ENCODE measurements at places on chromosomes 1 and 21. TPM values are rescaled to one million over a fixed set of nuclear protein-coding genes. Genes with fewer than 3 reads are reported as not detected.

The PCP4L1 gene
- total RNA-seq = 3.8 TPM

DNA sequence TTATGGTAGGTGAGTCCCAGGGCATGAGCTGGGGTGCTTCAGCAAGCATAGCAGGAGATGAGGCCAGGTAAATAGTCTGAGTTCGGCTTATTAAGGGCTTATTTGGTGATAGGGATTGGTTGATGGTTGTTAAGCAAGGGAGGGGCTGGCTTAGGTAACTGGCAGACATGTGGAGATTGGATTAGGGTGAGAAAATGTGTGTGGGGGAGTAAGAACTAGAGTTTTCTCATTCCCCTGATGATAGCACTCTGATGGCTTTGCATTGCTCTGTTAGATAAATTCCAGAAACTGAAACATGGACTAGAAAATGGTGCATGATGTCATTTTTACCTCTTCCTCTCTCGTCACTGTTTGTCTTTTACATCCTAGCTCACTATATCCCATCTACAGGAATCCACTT lies 53.6 kb downstream of the FGGY start:
- H3K4me3 ChIP-seq = no peak overlapping the region
- H3K27me3 ChIP-seq = no peaks in the 10 kb centered on the region
- no peaks in the 10 kb centered on the region for H3K4me1 ChIP-seq
- H3K27ac ChIP-seq = no peak overlapping the region
- no peaks in the 10 kb centered on the region for H3K36me3 ChIP-seq

The AVPR1B gene
- total RNA-seq = not detected

DNA sequence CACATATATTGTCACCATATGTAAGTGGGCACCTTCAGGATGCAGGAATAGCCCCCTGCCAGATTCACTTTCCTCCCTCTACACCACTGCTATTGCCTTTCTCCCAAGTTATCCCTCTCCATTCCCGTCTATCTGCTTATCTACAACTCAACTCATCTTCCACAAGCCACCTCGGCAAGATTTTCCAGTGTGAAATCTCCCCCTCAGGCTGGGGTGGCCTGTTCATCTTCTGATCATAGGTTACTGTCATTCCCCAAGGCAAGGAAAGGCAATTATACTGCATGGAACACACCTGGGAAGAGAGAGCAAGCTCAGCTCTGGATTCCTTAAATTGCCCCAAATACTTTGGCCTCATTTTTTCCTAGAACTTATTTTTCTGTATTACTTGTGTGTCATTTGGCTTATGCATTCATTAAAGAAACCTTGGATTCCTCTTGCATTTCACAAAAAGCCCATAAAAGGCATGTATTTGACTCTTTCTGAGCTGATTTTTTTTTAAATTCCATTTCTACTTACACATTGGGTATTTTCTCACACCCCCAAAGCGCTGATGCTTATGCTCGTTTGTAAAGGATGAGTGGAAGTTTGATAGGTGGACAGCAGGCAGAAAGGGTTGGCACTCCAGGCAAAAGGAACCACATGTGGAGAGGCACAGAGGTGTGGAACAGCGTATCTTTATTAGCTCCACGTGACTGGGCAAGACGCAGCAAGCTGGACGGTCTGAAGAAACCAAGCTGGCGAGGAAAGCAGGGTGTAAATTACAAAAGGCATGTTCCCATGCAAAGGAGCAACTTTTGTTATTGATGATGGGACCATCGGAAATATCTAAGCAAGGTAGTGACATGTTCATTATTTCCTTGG lies 169.7 kb upstream of the RAB4A start:
- no peaks in the 10 kb centered on the region for H3K36me3 ChIP-seq
- no peaks in the 10 kb centered on the region for H3K4me1 ChIP-seq
- no peak overlapping the region for H3K4me3 ChIP-seq
- no peak overlapping the region for H3K27ac ChIP-seq
- no peak for DNase-seq

The STXBP3 gene
- total RNA-seq = 37.4 TPM

DNA sequence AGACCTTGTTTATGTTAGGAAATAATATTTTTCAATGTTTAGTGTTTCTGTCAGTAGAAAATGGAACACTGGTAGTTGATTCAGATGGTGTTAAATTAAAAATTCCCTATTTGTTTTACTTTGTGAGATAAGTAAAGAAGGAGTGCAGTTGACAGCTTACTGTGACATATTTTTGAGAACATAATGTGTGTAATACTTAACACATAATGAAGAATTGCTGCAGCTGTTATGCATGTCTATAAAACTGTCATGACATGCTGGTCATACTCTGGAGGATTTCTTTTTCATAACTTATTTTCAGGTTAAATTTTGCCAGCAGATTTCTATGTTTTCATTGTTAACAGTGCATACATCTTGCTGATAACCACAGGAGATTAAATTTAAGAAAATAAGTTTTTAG lies 296.1 kb downstream of the CTH start:
- peak overlapping the region; percentile 70 for H3K4me3 ChIP-seq
- no peaks in the 10 kb centered on the region for H3K27me3 ChIP-seq
- H3K4me1 ChIP-seq = peaks cover 7% of the 10 kb centered on the region
- no peak for DNase-seq
- no peak overlapping the region for H3K27ac ChIP-seq

DNA sequence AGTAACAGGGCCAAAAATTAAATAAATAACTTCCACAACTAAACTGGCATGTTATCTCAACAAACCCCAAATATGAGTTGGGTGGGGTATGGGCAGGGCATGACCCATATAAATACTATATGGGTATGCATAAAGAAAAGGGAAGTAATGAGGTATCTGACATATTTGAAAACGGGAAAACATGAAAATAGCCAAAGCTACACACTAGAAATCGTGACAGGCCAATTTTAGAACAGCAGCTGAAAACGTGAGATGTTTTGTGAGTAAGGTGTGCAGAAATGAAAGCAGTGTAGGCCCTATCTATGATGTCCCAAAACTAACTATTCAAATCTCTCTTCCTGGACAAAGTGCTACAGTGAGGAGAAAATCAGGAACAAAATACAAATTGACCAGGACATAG lies 537.9 kb upstream of the NR5A2 start:
- no peak overlapping the region for H3K27ac ChIP-seq
- no peak overlapping the region for H3K4me3 ChIP-seq
- H3K27me3 ChIP-seq = no peaks in the 10 kb centered on the region
- no peak for DNase-seq
- peaks cover 4% of the 10 kb centered on the region for H3K4me1 ChIP-seq

DNA sequence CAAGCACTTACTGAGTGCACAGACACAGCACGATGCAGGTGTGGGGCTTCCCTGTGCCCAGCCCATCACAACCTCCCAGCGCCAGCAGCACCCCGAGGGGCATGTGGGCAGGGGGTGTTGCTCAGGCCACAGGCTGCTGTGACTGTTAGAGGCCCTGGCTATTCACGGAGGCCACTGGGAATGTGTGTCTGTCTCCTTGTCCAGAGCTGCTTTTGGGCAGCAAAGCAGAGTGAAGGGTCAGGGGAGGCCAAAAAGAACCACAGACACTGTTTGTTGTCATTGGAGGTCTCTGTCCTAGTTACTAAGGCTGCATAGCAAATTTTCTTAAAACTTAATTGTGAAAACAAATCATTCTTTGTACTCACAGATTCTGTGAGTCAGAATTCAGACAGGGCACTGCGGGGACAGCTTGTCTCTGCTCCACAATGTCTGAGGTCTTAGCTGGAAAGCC lies 49.6 kb downstream of the TNFRSF8 start:
- H3K27ac ChIP-seq = no peak overlapping the region
- H3K4me3 ChIP-seq = no peak overlapping the region
- no peak for DNase-seq

- H3K4me3 ChIP-seq = no peak overlapping the region
- no peak for DNase-seq
- no peaks in the 10 kb centered on the region for H3K4me1 ChIP-seq
- no peak overlapping the region for H3K27ac ChIP-seq
Measured at GRCh38 chr21:41399246-41399800, 26.7 kb upstream of the MX1 start.

DNA sequence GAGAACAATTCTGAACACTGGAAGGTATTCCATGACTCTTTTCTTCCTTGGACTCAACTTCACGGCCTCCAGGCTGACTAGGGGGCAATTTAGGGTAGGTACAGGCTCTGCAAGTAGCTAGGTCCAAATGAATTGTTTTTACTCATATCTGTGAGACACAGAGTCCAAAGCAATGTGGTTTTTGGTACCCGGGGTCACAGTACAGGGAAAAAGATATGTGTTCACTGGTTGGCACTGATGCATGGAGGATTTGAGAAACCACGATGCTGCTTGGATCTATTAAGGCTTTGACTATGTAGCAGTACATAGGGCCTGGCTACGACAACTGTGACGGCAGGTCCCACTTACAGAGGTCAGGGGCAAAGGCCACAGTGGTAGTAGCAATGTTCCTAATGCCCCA lies 200.6 kb downstream of the DUSP10 start:
- H3K27ac ChIP-seq = no peak overlapping the region
- no peaks in the 10 kb centered on the region for H3K27me3 ChIP-seq
- no peaks in the 10 kb centered on the region for H3K36me3 ChIP-seq
- DNase-seq = no peak

The SPOCD1 gene
- 1.3 TPM for total RNA-seq

DNA sequence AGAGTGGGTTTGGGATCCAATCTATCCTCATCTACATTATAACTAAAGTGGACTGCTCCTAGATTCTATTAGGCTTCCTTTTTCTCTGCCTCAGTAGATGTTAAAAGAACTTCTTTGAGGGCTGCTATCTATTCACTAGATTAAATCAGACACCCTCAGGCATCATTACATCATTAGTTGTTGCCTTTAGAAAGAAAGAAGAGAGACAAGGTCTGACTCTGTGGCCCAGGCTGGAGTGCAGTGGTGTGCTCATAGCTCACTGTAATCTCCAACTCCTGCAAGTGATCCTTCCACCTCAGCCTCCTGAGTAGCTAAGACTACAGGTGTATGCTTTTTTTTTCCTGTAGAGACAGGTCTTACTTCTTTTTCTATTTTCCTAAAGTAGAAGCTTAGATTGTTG lies 71.1 kb upstream of the EXO1 start:
- H3K4me1 ChIP-seq = 0 out of 2 replicates have a peak, but pooled peaks cover 4% of the 10 kb centered on the region
- DNase-seq = no peak
- no peak overlapping the region for H3K27ac ChIP-seq
- no peaks in the 10 kb centered on the region for H3K27me3 ChIP-seq
- H3K4me3 ChIP-seq = no peak overlapping the region
- no peaks in the 10 kb centered on the region for H3K36me3 ChIP-seq

DNA sequence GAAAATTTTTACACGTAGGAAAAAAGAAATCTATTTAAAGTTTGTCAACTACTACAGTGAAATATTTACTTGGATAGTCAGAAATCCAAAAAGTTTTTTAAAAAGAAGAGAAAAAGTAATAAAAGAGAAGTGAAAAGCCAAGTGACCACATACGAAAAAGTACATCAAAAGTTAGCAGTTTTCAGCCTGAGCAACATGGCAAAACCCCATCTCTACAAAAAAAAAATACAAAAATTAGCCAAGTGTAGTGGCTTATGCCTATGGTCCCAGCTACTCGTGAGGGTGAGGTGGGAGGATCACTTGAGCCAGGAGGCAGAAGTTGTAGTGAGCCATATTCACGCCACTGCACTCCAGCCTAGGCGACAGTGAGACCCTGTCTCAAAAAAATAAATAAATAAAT lies 5.2 kb upstream of the MR1 start:
- no peak overlapping the region for H3K4me3 ChIP-seq
- no peaks in the 10 kb centered on the region for H3K27me3 ChIP-seq
- H3K4me1 ChIP-seq = no peaks in the 10 kb centered on the region
- H3K36me3 ChIP-seq = no peaks in the 10 kb centered on the region

- peak; percentile 62 for DNase-seq
- no peaks in the 10 kb centered on the region for H3K36me3 ChIP-seq
- H3K27ac ChIP-seq = no peak overlapping the region
- no peaks in the 10 kb centered on the region for H3K27me3 ChIP-seq
- H3K4me1 ChIP-seq = no peaks in the 10 kb centered on the region
- no peak overlapping the region for H3K4me3 ChIP-seq
Measured at GRCh38 chr1:31694069-31694963, 9.5 kb downstream of the COL16A1 start.

The CD247 gene
- total RNA-seq = 1.4 TPM

The CRYAA gene
- total RNA-seq = not detected

DNA sequence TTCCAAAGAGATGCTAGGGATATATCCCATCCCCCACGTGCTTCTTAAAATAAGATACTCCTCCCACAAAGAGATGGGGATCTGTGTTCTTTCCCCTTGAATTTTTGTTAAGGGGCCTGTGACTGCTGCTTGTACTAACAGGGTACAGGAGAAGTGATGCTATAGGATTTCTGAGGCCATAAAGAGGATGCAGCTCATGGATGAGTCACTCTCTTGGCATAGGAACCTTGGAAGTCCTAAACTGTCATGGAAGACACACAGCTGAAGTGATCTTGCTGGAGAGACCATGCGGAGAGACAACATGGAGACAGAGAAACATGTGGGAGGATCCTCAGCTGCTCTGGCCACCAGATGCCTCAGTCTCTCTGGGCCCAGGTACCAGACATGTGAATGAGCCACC lies 157.2 kb downstream of the S1PR1 start:
- no peak overlapping the region for H3K27ac ChIP-seq
- H3K36me3 ChIP-seq = no peaks in the 10 kb centered on the region
- H3K27me3 ChIP-seq = no peaks in the 10 kb centered on the region
- H3K4me1 ChIP-seq = no peaks in the 10 kb centered on the region

GRCh38 chr1:25731148-25731547 lies 68.8 kb upstream of the SELENON start:
- H3K36me3 ChIP-seq = no peaks in the 10 kb centered on the region
- DNase-seq = no peak
- no peaks in the 10 kb centered on the region for H3K27me3 ChIP-seq
- no peak overlapping the region for H3K27ac ChIP-seq
- no peak overlapping the region for H3K4me3 ChIP-seq

DNA sequence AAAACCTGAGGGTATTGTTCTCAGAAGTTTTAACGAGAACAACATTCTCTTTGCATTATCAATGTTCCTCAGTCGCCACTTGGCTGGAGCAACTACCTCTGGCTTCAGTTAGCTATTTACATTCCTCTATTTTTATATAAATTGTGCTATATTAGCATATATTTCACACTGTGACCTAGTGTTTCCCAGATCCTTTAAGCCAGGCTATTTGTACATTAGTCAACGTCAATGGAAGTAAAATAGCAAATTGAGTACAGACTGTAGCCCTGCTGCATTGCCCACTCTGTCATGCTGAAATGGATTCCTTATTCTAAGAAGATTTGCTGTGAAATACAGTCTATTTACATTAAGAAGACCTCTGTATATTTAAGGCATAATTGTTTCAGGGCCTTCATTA lies 213.8 kb downstream of the ROR1 start:
- H3K36me3 ChIP-seq = no peaks in the 10 kb centered on the region
- no peak overlapping the region for H3K27ac ChIP-seq
- peaks cover 17% of the 10 kb centered on the region for H3K4me1 ChIP-seq
- H3K27me3 ChIP-seq = no peaks in the 10 kb centered on the region

The CCDC185 gene
- 0.56 TPM for total RNA-seq

The AMY1A gene
- not detected for total RNA-seq

- no peak for DNase-seq
- H3K36me3 ChIP-seq = no peaks in the 10 kb centered on the region
- no peak overlapping the region for H3K4me3 ChIP-seq
- no peaks in the 10 kb centered on the region for H3K27me3 ChIP-seq
- no peak overlapping the region for H3K27ac ChIP-seq
- H3K4me1 ChIP-seq = peaks cover 38% of the 10 kb centered on the region
Measured at GRCh38 chr1:202416641-202417040, 68.1 kb downstream of the PPP1R12B start.

GRCh38 chr1:155128755-155129473 lies 1.2 kb downstream of the EFNA1 start:
- peaks cover 51% of the 10 kb centered on the region for H3K4me1 ChIP-seq
- no peaks in the 10 kb centered on the region for H3K36me3 ChIP-seq

The LCA5L gene
- total RNA-seq = not detected
